Immature natural killer cell (primary cell): ENCODE measurements at places on chromosomes 11 and 22. TPM values are rescaled to one million over a fixed set of nuclear protein-coding genes. Genes with fewer than 3 reads are reported as not detected.
A peak's percentile ranks its signal among the peaks of the same experiment; 100 is the strongest.

GRCh38 chr11:70028147-70028855 lies 49.8 kb upstream of the ANO1 start:
- DNase-seq, result no peak

DNA sequence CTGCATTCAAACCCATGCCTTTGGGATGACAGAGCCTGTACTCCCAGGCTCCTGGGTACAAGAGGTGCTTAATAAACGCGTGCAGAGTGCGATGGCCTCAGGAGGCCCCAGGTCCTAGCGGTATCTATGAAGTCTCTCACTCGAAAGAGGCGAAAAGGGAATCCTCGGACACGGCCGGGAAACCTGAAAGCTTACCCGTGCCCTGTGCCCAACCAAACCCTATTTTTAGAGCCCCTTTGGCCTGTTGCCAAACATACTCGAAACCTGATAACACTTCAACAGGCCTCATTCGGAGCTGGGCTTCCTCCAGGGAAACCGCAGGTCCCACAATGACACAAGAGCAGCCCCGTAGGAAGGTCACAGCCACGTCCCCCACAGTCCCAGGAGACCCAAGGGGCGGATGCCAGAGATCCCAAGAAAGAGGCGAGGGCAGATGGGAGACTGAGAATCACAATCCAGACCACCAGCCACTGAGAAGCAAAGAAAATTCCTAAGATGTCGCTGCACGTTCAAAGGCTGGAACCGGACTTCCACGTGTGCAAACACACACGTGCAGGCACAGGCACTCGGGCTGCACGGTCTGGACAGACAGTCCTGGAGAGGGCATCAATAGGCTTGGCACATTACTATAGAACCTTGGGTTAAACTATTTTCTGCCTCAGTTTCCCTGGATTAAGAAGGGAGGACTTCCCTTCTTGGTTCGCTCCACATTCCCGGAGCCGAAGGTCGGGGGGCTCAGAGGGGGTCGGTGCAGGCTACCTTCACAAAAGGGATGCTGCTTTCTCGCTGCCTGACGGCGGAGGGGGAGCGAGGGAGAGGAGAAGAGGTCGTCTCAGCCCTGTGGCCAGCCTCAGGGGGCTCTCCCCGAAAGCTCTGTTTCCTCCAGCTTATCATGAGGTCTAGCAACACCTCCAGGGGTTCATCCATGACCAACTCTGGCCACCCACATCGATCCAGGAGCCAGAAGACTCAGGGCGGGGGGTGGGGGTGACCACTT lies 8.2 kb downstream of the PDGFB start:
- peak; percentile 81 for DNase-seq

GRCh38 chr11:1087279-1087960 lies 12.7 kb downstream of the MUC2 start:
- DNase-seq, result no peak

Gene ARHGEF17
- not detected for polyA plus RNA-seq

DNA sequence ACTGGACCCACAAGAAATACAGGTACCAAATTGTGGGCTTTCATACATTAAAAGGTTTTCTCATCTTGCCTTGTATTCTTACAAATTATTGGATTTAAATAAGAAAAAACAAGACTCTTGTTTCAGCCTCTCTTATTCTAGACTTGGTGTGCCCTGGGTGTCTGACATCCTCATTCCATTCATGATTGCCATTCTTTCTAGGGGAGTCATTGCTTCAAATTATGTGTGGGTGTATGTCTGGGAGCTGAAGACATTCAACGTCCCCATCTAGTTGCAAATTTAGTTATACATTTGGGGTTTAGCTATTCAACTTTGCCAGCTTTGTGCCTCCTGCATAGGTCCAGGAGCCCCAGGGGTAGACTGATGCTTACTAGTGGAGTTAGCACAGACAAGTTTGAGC lies 18.1 kb downstream of the MAML2 start:
- DNase-seq, result no peak

Gene MAJIN
- polyA plus RNA-seq, result not detected

- no peak for DNase-seq
Observed at GRCh38 chr11:44334356-44335004, 24.5 kb upstream of the ALX4 start.

DNA sequence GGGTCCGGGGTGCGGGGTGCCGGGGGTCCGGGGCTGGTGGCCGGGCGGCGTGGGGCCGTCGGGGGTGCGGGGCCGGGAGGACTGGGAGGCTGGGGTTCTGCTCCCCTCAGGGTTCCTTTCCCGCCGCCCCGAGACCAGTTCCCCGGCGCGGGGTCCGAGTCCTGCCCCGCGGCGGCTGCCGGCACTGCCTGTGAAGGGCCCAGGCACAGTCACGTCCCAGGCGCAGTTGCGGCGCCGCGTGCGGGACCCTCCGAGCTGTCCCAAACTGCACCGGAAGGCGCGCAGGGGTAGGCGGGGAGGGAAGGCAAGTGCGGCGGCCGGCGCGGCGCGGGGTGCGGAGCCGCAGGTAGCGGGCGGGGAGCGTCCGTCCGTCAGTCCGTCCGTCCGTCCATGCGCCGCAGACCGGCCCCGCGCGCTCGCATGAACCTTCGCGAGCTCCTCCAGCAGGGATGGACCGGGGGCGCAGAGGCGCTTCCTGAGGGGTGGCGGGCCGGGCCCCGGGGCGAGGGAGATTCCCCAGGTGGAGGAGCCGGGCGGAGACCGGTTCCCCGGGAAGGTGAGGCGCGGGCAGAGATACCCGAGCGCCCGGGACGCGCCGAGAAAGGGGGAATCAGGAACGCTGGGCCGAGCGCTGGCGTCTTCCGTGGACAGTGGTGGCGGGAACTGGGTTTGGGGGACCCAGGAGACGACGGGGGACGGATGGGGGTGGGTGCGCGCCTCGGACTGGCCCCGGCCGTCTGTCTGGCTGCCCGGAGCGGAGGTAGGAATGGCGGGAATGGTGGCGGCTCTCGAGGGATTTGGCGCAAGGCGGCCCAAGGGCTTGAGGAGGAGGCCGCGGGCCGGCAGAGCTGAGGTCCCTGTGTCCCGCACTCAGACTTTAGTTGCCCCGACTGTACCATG lies 3.1 kb upstream of the ADORA2A start:
- no peak for DNase-seq

DNA sequence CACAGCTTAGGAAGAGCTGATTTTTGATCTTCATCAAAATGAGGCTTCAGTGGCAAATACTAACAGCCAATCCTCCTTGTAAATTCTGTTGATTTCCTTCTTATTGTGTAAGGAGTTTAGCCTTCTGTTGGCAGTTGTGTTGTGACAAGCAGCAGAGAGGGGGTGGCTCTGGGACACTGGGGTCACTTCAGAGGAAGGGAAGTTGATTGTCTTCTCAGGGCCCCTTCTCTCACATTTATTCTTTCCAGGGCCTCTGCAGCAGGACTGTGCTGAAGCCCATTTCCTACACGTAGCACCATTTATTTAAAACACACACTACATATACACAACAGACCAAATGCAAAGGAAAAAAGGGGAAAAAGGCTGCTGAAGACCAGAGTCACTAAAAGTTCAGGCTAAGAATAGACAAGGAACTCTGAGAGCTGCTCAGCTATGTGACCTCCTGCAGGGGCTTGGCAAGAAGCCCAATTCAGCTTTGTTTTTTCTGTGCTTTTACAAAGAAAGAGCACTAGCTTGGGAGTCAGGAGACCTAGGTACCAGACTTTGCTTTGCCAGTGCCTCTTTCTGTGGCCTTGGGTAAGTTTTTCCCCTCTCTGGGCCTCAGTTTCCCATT lies 28.3 kb upstream of the UPB1 start:
- DNase-seq, result no peak

DNA sequence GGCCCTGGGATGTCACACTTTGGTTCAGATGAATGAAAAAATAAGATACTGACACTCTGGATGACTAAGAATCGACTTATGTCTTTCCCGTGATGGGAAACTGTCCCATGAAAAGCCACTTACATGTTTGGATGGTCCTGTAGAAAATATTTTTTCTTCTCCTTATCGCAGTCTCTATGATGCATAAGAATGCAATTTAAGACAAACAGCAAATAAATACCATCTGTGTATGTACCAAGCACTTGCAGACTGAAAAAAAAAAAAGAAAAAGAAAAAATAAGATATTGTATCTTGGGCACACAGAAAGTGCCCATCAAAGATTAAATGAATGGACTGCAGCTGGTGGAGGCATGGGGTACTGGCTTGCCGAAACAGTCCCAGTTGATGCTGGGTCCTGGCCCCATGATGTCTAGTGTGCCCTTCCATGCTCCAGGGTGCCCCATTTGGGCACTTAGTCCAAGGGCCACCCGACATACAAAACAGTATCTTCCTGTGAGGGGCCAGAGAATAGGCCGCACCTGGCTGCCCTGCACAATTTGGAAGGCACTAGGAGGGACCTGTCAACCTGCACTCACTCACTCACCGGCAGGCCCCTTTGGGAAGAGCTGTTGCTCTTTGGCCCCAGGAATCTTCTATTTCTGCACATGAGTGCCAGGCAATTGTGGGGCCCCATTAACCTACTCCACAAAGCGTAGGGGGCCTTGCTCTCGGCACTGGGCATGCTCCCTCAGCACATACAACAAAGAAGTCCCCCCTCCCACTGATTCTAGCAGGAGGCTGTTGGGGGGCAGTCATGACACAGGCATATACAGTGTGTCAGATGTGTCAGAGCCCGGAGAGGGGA lies 2.5 kb upstream of the ZBED4 start:
- no peak for DNase-seq
